AG04449 (cell line): ENCODE measurements at places on chromosomes 2 and 18.

DNA sequence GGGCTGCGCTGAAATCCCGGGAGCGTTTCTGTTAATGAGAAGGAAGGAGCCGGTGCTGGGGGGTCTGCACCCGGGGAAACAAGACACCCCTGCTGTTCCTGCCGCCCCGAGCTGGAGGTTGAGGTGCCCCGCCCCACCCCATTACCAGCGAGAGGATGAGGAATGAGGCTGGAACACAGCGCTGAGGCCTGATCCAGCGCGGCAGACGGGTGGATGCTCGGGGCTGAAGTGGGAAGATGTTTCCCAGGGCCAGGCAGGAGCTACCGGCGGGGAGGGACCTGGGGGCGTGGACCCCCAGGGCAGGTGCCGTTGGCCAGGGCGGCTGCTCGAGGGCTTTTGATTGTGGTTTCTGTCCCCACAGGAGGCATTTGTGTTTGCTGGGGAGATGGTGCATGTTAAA, 134.3 kb upstream of the CTDP1 start:
- DNase-seq, result no peak

DNA sequence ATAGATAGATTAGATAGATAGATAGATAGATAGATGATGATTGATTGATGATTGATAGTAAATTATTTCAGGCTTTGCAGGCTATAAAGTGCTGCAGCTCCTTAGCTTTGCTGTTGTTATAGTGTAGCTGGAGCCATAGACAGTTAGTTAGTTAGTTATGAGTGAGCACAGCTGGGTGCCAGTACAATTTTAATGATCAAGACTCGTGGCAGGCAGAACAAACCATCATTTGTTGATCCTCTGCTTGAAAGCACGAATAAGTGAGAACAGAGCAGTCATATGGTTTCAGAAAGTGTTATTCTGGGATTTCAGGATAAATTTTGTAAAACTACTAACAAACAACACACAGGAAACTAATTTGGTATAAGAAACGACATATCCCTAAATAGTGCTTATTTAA, 53.9 kb downstream of the THOC1 start:
- no peak for DNase-seq

DNA sequence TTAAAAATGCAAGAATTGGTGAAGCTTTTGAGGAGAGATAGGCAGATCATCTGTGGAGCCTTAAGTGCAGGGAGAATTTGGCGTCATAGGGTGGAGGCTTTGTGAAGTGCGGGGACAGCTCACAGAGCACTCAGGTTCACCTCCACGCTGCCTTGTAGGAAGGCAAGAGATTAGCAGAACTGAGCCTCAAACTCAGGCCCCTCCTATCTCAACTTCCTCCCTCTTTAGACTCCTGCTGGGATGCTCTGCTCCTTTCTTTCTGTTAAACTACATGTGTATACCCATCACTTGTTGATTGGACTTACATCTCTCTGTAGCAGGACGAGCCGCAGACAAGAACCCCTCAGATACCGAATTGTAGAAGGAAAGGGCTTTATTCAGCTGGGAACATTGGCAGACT, 422.2 kb downstream of the SETBP1 start:
- no peak for DNase-seq

DNA sequence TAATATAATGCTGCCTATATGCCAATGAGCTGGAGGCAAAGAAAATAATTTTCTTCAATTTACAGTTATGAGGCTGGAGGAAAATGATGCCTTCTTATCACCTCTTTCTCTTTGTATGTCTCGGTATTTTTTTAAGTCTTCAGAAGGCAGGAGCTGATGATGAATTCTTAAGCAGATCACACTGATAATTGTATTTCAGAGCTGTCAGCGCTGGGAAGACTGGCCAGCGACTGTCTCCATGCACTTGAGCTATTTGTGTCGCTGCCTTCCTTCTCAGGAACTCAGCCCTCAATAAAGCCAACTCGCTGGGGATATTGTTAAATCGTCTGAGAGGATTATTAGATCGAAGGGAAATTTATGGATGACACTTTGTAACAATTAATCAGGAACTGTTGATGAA, 40.3 kb downstream of the PTGR3 start:
- no peak for DNase-seq

DNA sequence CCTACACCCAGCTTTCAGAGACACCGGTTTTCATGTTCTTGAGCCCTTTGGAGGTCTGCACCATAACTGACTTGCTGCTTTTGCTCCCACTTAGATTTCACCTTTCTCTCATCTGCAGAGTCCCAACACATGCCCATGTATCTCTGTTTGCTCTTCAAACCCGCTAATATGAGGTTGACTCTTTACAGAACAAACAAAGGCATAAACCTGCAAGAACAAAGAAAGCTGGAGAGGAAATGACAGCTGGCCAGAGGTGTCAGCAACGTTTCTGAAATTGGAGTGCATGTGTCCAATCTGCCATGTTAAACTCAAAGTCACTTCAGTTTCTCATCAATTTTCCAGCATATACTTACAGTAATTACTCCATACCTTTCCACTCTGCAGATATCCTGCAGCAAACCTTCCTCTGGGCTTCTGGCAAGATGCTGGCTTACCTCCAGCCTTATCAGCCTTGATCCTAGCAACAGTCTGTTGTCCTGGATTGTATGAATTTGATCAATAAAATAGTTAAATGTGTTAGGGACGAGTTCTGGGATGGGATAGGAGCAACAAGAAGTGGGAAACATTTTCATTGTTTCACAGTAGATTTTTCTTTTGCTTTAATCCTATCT, 157.4 kb downstream of the FHOD3 start:
- DNase-seq, result no peak

GRCh38 chr2:218292048-218293014, at the start of gene TMBIM1:
Gene TMBIM1 (minus strand): TSS chr2:218292503. CDS start chr2:218282141, 10,362 bp downstream.
- DNase-seq, result no peak

- DNase-seq, result no peak
These were observed 518.3 kb upstream of the PIK3C3 start for GRCh38 chr18:41436772-41437171.

- no peak for DNase-seq
These were observed 4.0 kb downstream of the LPIN1 start for GRCh38 chr2:11750422-11750821.

DNA sequence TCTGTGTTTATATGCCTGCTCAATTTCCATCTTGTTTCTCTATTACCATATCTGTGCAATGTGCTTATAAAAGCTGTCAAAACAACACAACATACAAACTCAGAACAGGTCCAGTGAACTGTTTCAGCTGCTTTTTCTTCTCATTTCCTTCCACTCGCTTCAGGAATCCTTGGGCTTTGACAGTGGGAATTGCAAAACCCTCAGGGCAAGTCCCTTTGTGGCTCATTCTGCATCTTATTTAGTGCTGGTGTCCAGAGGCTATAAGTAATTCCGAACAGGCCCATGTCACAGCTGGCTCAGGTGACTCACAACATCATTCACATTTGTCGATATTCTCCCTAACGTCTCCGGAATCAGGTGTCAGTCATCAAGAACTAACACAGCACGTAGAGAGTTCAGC, 309.9 kb upstream of the ZNF521 start:
- no peak for DNase-seq

DNA sequence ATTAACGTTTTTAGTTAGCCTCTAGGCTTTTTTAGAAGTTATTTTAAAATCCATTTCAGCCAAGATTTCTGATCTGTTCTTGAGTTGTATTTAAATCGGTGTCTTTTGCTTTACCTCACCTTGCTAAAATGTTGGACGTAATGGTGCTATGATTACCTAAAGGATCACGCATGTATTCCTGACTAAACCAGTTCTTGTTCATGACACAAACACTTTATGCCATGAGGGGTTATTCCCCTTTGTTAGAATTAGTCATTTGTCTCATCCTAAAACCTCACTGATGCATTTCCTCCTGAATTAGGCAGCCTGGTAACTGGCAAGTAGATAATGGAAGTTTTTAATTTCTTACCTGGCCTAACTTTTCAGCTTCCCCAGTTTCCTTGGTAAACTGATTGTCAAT, 185.4 kb upstream of the TANK start:
- DNase-seq, result no peak

DNA sequence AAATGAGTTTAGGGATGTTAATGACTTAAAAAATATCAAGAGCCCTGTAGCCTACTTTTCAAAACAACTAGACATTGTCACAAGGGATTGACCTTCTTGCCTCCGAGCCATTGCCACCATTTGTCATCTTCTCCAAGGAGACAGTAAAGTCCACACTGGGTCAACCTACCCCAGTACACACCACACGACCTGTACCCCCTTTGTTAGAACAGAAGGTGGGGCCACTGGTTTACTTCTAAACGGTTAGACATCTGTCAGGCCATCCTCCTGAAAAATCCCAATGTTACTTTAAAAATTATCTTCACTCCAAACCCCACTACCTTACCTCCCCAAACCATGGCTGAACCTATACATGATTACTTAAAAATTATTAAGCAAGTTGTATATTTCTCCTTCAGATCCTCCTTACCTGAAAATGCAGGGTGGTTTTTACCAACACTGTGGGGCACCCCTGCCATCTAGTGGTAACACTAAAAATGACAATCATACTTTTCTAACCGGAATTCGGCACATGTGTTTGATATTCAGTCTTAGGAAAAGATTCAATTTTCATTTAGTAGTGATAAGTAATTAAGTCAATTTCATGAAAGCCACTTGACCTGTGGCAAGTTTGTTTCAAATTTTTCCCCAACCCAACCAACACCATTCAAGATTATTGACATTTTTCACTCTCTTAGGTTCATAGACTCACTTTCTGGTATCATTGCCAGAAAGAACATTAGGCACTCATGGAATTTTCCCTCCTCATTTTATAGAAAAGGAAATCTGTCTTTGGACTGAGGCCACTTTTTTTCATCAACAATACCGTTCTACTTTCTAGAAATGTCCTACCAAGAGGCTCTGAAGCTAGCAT, 265.3 kb upstream of the PKDCC start:
- DNase-seq, result no peak

DNA sequence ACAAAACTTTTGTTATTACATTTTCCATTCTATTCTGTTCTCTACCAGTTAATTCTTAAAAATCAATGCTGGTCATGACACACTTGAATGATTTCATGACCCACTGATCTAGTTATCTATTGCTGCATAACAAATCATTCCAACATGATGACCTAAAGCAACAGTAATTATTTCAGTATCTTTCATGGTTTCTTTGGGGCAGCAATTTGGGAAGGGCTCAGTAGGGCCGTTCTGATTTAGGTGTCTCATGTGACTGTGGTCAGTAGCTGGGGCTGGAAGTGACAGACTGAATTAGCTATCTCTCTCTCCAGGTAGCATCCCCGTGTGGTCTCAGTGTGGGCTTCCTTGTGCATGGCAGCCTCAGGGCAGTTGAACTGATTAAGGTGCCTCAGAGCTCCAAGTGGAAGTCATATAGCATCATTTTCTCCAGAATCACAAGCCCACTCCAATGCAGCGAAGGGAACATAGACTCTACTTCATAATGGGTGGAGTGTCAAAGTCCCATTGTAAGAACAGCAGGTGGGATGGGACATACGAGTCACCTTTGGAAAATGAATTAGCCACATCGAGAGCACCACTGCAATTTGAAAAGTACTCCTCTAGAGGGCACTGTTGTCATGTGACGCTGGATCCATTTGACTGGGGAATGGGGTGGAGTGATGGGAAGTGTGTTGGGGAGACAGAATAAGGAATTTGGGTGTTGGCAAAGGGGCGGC, 39.1 kb upstream of the FAM136A start:
- no peak for DNase-seq

DNA sequence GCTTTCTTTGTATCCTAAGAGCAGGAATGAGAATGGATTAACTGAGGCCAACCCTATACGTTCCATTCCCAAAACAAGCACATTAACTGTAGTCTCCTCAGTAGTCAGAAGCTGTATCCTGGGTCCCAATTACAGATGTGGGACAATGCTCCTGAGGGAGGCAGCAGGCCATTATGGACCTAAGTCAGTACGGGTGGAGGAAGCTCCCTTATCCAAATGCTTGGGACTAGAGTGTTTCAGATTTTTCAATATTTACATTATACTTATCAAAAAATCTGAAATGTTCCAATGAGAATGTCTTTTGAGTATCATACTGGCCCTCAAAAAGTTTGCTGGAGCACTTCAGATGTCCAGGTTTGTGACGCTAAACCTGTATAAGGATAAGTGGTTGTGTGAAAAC, 90.1 kb downstream of the PRELID3A start:
- no peak for DNase-seq

- no peak for DNase-seq
These were observed 820.4 kb downstream of the GALR1 start for GRCh38 chr18:78069784-78070664.

DNA sequence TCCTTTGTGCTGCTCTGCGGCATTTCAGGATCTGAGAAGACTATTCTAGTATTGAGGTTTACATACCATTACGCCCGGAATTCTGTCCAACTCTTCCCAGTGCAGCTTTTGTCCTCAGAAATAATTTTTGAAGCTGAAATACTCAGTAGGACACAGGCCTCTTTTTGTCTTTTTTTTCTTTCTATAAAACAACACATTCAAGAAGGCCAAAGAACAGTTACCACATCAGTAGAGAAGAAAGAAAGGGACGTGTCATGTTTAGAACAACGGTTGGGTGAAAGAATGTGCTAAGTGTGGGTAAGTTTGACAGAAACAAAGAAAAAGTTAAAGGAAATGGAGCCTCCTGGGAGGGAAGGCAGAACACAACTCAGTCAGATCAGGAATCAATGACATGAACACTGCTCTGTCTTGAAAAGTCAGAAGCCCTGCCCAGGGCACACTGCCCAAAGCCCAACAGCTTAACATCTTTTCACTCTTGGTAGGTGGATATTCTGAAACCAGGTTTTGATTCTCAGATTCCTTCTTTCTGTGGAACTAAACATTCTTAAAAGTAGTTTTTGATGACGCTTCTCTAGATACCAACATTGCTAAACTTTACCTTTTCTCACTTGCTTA, 198.6 kb upstream of the CWC22 start:
- DNase-seq, result no peak

DNA sequence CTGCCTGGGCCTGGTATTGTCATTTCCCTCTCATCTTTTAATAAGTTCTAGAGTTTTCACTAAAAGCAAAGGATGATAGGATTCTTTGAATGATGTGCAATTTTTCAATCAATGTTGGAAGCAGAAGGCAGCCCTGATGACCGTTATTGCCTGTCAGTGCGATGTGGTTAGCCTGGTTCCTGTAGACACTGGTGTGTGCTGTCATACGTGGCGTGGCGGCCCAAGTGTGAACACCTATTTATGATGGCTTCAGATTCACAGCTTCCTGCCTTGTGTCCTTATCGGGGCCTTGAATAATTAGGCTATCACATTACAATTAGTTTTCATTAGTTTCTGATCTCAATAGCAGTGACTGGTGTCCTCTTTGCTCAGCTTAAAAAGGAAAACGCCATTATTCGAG, 218.5 kb downstream of the TPGS2 start:
- no peak for DNase-seq

GRCh38 chr18:51154431-51155063, 42.9 kb downstream of the MEX3C start:
- no peak for DNase-seq
